ENCODE measurements at places on chromosomes 1 and 21.

- DNase-seq = no peak
Measured at GRCh38 chr1:39992234-39992633, 37.3 kb downstream of the MFSD2A start.

DNA sequence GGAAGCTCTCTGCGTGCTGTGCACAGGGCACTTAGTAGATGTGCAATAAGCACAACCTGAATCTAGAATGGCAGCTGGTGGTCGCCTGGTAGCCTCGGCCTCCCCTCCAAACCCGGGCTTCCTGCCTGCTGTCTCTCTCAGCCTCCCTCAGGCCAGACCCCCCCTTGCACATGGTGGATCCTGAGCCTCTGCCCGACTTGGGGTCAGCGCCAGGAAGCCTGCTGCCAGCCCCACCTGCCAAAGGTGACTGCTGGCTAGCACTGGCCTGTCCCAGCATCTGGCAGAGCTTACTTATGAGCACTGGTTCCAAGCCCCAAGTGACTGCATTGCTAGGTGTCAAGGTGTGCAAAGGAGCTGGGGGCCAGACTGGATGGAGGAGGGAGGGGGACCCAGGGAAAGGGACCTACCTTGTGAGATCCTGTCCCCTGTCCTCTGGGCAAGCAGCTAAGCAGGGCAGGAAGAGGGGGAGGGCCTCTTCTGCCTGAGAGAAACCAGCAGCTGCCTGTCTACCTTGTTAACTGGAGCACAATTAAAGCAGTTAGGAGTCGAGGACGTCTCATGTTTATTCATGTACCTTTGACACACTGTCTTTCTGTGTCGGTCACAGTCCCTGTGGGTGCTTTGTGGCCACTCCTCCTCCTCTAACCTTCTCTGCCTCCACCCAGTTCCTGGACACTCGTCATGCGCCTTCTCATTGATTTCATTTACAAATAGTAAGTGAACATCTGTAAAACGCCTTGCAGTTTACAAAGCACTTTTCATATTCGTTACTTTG is 100.9 kb downstream of the DDX20 start:
- DNase-seq = peak; percentile 62

DNA sequence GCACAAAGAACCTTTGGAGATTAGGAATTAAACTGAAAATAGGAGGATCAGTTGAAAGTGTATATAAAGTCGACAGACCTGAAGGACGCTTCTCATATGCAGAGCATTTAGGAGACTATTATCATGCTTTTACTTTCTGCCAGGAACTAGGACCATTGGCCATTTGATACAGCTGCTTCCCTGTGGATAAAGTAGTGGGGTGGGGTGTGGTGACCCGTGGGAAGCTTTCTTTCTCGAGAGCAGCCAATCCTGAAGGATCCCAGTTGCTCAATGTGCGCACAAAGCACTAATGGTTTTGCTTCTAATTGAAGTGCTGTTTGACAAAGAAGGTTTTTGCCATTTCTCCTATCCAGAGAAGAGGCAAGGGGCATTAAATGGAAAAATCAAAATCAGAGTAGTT is 14.9 kb upstream of the CD55 start:
- DNase-seq = no peak

DNA sequence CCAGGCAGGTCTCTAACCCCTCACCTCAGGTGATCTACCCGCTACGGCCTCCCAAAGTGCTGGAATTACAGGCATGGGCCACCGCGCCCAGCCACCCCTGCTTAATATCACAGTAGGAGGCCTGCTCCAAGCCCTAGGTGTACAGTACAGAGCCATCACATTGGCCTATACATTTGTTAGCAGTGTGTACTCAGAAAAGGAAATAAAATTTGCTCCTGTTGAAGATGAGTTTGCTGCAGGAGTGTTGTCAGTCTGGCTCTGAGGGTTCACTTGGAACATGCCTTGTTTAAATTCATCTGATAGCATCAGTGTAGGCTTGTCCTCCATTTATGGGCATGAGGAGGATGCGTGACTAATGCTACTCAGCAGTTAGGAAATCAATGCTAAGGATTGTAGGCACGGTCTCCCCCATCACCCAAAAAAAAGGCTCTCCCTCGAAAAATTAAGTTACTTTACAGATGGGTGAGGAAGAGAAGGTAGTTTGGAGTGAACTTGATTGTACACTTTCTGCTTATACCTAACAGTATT is 4.6 kb upstream of the ENAH start:
- DNase-seq = no peak

- no peak for DNase-seq
Measured at GRCh38 chr1:210022044-210022443, 84.0 kb downstream of the SYT14 start.

DNA sequence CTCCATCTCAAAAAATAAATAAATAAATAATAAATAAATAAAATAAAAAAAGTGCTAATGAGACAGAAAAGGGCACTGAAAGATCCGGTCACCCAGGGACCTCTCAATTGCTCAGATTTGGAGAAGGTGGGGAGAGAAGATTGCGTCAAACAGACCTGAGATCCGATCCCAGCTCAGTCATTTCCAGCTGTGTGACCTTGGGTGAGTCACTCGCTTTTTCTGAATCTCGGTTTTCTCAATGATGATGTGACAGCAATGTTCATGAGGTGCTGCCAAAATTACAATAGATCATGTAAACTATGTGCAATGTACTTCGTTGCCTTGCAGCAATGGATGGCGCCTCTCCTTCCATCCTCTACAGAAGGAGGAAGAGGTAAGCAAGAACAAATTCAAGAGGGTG is 11.1 kb upstream of the MEF2D start:
- no peak for DNase-seq

DNA sequence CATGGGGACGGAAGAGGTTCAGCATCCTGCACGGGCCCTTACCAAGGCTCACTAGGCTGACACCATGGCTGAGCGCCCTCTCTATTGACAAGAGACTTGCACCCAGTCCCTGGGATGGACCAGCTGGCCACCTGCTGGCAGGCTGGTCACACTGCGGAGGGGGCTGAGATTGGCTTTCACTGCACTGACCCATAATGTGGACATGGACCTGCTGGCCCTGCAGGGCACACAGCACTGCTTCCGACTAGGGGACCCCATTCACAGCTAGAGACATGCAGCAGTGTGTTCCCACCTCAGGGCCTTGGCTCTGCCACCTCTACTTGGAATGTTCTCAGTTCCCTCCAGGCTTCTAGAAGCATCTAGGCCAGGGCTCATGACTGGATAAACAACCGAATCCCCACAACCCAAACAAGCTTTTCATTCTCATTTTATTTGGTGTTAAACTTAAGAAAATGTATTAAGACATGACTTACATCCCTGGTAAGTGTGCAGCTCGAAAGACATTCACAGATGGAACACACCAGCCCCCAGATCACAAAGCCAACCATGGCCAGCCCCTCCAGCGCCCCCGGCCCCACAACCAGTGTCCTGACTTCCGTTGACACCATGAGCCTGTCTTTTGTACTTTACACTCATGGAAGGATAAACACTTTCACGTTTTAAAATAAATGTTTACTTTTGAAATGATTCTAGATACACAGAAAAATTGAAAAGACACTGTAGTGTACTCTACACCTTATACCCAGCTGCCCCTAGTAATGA is 9.3 kb upstream of the SRARP start:
- no peak for DNase-seq

DNA sequence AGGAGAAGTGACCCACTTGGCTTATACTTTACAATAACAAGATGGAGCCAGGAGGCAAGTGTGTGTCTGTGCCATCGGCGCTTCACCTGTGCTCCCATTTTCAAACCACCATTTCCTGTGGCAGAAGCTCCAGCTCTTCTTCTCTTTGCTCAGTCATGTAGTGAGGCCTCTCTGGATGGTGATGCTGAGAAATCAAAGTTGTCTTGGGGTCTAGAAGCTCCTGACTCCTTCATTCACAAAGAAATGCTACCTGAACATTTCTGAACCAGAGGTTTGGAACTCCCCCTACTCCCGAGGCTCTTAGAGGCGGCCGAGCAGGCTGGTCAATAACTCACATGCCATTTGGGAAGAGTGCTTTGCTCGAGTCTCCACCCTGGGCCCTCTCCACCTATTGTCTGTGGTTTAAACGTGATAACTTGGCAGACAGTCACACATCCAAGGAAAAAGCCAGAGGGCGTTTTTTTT is 18.0 kb downstream of the SLAMF1 start:
- DNase-seq = no peak

DNA sequence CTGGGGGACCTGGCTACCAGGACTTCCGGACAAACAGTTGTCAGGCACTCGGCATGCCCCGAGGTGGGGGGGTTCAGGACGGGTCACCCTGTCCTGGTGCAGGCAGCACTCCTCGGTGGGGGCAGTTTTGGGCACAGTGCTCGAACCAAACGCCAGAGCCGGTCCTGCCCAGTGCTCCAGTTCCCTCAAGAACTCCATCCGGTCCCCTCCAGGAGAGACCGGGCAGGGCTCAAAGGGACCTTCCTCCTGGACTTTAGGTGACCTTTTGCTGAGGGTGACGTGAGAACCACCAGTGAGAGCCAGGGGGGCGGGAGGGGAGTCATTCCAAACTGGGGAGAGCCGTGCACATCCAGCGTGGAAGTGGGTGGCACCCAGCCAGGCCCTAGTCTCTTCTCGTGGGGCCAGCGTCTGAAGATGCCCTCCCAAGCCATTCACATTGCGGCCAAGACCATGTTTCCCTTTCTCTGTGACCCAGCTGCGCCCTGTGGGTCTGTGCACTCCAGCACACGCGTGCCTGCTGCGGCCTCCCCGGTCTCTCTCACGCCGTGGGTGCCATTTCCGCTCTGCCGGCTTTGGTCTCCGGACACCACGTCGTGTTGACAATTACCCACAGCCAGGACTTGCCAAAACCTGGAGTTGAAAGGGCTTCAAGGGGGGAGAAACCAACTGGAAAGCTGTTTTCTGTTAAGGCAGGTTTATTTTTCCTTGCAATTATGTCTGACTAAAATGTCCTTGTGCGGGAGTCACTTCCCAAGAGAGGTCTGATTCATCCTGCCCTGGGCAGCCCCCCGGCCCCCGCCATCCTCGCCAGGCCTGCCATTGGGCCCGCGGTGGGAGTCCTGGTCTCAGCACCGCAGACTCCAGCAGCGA is 178.8 kb upstream of the ARHGEF16 start:
- DNase-seq = no peak

DNA sequence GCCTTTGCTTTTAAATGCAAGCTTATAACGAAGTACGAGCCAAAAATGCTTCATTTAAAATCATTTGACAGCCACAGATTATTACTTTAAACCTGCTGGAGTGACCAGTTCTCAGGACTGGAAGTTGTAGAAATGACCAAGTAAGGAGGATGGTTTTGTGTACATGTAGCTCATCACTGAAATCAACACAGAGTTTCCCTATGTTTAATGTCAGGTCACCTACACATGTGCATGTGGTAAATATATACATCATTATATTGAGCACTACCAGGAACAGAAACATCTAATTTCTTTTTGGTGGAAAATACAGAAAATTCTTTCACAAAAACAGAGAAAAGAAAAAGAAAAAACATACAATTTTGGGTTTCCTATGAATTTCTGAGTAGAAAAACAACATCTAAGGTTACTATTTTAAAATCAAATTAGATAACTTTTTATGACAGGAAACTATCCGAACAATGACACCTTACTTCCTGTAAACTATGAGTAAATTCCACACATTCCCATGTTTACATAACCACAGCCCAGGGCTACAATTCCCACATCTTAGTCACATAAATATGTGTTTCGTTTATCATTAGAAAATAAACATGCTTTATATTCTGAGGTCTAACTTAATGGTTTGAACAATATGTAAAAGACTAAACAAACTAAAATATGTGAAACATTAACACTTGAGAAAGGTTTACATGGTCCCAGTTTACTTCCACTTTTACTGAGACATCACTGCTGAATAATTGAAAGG is 73.6 kb downstream of the ZNF281 start:
- no peak for DNase-seq

DNA sequence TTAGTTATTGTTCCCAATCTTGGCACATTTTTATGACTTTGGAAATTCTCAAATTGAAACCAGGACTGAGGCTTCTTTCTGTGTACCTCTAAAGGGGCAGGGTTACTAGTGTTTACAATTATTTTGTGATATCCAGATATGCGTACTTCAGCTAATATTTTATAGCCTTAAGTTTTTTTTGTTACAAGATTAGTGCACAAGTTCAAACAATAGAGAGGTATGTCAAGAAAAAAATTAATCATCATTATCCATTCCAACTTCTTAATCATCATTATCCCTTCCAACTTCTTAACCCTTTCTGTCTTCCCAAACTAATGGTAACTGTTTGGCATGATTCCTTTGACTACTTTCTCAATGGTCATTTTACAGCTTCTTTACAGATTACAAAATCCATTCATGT is 272.9 kb upstream of the C1orf105 start:
- no peak for DNase-seq

GRCh38 chr21:16291296-16291695 is 561.5 kb downstream of the USP25 start:
- no peak for DNase-seq

DNA sequence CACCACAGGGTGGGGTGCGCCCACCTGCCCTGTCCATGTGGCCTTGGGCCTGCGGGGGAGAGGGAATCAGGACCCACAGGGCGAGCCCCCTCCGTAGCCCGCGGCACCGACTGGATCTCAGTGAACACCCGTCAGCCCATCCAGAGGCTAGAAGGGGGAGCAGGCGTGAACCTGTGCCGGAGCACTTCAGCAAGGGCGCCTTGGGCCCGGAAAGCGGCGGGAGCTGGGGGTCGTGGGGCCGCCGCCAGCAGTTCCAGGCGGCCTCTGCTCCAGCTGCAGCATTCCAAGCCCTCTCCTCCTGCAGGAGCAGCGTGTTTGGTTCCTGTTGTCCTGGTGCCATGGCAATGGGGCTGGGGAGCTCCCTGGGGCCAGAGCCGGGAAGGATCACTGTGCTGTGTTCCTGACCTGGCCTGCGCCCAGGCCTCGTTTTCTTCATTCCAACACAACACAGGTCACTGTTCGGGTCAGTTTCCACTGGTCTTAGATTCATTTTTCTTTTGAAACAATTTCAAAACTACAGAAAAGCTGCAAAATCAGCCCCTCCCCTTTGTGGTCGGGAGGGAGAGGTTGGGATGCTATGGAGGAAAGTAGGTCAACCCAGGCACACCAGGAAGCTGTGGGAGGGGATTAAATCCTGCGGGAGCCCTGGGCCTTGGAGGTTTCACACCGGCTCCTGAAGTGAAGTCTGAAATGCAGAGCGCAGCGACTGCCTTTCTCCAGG is 18.8 kb downstream of the SLX9 start:
- no peak for DNase-seq

- no peak for DNase-seq
Measured at GRCh38 chr1:224375059-224375458, 18.4 kb downstream of the CNIH4 start.
